Vagina (tissue), 2 donors: ENCODE measurements at places on chromosomes 7 and 10. TPM values are rescaled to one million over a fixed set of nuclear protein-coding genes. Genes with fewer than 3 reads are reported as not detected.

DNA sequence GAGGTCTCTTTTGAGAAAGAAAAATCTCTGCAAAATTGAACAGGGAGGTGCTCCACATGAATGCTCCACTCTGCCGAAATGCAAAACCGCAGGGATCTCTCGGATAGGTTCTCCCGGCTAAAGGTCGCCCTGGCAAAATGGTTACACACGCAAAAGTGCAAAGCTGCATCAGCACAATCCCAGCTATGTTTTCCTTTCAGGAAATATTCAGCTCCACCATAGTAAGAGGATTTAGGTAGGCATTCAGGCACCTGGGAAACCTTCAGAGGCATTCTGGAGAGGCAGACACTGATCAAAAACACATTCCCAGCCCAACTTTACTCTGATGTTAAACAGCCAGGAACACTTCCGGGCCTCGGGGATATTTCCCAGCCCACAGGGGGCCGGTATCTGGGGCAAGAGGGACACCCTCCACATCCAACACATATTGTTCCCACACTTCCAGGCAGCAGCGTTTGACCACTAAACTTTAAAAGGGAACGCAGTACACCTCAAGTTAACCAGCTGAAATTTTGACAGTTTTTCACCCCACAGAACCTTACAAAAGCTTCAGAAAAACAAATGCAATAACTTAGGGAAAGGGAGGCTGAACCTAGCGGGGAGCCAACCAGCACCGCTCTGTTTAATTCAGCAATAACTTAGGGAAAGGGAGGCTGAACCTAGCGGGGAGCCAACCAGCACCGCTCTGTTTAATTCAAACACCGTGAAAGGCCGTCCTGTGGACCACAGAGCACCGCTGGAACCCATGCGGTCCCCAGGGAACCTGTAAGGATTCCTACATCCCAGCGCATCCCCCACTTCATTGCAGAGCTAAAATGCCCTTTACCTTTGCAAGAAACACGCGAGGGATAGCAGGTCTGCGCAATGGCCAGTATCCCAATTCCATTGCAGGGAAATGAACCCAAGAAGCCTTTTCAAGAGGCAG lies 45.9 kb downstream of the TNS3 start:
- no peak for DNase-seq

- DNase-seq: no peak
Measured at GRCh38 chr10:271201-271600, 135.9 kb downstream of the ZMYND11 start.

GRCh38 chr7:100886936-100887515 lies 2.5 kb downstream of the UFSP1 start:
- DNase-seq: no peak

ADCYAP1R1 gene
- total RNA-seq: 12.0 TPM
